ENCODE measurements at places on chromosomes 7 and 10.

DNA sequence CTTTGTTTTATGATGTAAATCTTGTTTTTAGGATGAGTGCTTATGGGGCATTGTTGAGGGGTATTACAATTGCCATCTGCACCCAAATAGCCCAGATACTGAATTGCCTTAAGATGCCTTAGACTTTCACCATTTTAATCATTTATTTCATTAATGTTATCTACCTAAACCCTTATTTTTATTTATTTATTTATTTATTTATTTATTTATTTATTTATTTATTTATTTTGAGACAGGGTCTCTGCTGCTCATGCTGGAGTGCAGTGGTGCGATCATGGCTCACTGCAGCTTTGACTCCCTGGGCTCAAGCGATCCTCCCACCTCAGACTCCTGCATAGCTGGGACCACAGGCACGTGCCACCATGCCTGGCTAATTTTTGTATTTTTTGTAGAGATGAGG is 560.2 kb downstream of the SUGCT start:
- no peak for DNase-seq

DNA sequence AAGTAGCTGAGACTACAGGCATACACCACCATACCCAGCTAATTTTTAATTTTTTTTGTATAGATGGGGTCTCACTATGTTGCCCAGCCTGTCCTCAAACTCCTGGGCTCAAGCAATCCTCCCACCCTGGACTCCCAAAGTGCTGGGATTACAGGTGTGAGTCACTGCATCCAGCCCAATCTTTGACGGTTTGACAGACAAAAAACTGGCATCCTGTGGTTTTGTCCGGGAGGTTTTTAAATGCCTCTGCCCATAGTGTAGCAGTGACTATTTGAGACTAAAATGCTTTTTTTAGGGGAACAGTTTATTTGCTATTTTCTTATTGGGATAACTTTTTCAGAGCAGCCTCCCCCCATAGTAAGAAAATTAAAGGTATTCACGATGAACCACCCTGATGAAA is 523.7 kb upstream of the GALNT17 start:
- no peak for DNase-seq

DNA sequence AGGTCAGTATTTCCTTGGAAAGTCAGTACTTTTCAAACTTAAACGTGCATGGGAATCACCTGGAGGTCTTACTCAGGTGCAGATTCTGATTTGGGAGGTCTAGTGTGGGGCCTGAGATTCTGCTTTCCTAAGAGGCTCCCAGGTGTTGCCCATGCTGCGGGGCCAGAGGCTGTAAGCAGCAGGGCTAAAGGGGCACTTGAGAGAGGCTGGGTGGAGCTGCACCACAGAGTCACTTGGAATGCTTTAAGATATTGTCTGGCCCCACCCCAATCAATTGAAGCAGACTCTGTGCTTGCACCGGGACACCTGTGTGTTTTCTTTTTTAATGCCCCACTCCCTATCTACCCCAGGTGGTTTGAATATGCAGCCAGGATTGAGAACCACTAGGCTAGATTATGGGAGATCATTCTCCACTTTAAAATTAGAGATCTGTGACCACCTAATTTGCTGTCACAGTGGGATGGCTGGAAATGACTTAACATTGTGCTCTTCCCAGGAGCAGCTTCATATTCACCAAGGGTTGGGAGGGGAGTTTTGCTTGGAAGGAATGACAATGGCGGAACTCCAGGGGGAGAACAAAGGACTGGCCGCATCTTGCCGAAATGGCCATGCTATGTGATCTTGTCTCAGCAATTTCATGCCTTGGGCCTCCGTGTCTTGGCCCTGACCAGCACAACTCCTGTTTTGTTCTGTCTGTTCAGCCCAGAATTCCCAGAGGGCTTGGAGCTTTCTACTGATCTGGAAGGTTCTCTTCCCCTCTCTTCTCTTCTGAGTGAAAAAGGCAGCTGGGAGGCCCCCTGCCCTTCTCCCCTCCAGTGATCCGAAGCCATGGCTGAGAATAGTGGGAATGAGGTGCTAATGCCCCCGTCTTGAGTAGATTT is 80.2 kb downstream of the FAM241B start:
- no peak for DNase-seq

DNA sequence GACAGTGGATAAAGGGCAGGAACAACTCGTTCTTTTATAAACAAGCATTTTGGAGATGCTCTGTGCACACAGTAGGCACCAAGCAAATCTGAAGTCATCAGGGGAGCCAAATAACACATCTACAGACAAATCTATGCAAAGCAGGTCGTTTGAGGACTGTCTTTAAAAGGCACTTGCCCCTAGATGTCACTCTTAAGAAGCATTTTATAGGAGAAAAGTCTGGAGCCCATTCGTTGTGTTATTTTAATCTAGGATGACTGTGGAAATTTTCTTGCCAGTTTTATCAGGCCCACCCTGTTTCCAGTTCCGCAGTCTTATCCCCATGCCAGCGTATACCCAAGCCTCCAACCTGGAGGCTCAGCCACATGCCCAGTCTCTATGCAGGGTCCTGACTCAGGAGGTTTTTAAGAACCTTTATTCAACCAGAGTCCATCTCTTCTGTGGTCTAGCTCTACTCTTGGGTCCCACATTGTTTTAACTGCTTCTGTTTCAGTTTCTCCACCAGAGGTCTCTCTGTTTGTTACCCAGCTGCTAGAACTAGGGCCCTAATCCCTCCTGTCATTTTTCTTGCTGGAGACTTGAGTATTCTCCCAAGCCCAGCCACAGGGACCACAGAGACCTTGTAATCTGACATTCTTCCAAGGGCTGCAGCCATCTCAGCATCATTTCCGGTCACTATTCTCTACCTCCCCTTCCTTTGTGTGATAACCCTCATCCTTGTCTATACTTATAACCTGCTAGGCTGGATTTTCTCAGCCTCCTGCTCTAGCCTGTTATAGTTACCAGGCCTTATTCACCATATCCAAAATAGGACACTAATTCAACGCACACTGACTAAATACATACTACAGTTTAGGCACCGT is 26.7 kb downstream of the PIK3CG start:
- DNase-seq, result no peak

DNA sequence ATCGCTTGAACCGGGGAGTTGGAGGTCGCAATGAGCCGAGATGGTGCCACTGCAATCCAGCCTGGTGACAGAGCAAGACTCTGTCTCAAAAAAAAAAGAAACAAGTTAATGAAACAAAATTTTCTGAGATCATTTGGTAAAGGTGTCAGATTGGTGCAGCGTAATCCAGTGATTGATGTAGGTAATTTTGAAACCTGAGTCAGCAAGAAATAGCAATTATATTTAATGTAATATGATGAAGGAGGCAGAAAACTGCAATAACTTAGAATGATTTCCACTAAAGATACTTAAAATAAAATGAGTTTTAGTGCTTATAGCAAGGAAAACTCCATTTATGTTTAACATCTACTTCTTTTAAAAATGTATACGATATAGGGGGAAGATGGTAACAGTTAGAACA is 1049.8 kb upstream of the C7orf33 start:
- DNase-seq, result no peak

DNA sequence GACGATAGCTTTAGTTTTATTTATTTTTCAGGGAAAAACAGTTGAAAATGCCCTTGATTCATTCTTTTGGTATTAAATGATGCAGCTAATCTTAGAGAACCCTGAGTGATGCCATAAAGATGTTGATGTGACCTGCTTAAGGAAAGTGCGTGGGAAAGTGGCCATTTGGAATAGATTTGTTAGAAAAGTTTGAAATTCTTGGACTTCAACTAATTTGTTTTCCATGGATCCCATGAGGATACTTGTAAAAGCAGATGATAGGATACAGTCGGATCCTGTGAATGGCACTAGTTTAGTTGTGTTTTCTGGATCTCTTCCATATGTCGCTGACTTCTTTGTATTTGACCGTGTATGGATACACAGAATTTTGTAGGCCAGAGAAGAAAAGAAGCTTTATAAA is 69.0 kb downstream of the SEPTIN7 start:
- no peak for DNase-seq

GRCh38 chr10:46251857-46252847 is 34.6 kb upstream of the ANTXRL start:
- DNase-seq, result no peak

DNA sequence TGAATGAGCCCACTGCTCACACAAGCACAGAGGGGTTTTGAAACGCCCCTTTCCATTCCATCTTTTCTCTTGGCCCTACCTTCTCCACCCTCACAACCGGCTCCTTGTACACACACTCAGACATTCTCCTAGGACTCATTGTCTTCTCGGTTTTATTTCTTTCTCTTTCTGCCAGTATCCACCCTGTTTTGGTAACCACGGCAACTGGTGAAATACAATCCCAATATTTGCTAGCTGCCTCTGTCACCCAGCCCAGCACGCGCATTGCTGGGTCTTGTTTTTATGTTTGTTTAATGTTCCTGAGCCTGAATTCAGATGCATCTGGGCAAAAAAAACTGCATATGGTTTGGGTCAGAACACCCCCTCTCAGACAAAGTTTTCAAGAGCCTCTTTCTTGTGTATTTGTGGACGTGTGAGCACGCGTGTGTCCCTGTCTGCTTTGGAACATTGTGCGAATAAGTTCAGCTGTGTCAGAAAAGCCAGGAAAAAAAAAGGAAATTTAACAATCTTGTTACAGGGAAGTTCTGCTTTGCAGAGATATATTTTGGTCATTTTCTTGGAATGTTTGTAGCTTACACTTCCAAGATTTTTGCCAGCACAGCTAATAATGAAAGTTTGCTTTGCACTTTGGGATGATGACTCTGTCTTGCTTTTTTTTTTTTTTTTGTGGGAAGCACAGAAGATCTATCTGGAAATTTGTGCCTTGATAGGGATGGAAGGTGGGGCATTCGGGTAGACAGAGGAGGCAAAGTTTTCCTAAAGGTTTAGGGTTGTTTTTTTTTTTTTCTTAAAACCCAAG is 225.9 kb downstream of the TRIL start:
- no peak for DNase-seq

DNA sequence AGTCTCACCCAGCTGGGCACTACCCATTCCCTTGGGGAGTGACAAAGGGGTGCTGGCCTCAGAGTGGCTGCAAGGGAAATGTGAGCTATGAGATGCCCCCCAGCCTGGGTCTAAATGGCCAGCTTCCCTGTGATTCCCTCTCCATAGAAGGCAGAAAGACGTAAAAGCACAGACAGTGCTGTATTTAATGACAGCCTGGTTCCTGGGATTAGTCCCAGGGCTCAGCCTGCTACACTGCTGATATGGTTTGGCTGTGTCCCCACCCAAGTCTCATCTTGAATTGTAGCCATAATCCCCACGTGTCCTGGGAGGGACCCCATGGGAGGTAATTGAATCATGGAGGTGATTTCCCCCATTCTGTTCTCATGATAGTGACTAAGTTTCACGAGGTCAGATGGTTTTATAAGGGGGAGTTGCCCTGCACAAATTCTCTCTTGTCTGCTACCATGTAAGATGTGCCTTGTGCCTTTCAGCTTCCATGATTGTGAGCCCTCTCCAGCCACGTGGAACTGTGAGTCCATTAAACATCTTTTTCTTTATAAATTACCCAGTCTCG is 23.9 kb upstream of the CALN1 start:
- no peak for DNase-seq

- no peak for DNase-seq
Measured at GRCh38 chr7:115227473-115228235, 305.8 kb downstream of the MDFIC start.

DNA sequence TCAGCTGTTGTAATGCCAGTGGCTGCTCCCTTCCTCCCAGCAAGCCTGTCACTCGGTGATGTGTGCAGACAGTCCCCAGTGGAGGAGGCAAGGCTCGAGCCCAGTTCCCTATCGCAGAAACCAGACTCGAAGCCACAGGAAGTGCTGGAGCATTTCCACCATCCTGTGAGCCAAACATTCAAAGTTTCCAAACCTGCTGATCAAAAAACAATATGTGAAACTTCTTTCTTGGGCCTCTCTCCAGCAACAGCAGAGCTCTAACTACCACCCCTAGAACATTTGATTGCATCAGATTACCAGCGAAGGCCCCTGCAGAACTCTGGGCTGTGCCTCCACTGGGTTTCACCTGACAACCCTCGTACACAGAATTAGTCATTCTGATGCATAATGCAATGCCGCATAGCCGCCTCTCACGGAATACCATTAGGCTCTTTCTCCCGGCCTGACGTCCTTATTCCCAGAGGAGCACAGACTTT is 94.0 kb downstream of the ELMO1 start:
- peak; percentile 23 for DNase-seq

- no peak for DNase-seq
Measured at GRCh38 chr10:90707657-90708056, 150.2 kb downstream of the HTR7 start.

DNA sequence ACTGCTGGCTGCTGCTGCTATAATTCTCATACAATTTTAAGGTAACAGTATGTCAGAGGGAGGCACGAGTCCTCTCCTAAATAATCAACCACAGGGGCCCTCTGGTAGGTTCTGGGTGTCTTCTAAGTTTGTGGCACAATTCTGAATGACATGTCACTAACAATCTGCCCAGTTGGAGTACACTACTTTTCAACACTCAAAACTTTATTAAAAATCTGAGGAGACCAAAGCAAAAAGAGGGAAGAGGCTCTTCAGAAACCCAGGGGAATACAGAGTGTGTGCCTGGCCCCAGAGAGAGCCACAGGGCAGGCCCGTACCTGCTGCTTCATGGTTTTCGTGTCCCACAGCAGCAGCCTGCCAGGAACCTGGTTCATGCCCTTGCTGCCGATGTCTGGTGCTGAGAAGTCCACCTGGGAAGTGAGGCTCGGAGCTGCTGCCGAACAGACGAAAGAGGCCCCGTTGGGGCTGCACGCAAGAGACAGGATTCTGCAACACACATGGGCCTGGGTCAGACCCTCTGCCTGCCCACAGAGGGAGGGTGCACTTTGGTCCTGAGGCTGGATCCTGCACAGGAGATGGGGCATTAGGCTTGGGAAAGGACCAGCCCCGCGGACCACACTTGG is 18.3 kb downstream of the WDR91 start:
- DNase-seq, result no peak

DNA sequence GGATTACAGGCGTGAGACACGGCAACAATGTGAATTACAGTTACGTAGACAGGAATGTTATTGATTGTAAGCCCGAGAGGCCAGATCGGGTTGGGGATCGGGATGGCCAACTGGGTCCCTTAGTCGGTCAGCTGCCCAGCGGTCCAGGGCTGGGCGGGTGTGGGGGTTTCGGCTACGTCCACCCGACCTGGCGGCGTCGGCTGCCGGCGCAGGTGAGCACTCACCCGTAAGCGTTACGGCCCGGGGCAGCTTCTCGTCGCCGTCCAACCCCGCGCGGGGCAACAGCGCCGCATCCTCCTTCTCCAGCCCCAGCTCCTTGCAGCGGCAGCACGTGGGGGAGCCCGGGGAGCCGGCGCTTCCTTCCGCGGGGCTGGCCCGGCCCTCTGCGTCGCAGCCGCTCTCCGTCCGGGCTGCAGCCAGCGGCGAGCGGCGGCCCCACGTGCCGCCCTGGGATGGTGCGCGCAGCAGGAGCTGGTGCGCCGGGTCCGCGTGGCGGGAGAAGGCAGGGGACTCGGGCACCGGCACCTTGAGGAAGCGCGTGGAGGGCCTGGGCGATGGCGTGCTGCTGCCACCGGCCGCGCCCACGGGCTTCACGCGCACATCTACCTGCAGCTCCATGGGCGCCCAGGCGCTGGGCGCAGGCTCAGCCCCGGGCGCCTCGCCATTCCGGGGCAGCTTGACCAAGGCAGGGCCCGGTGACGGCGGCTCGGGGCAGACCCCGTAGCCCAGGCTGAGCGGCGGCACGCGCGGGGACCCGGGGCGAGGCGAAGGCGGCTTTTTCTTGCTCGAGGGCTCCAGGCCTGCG is 609 bp downstream of the KLRG2 start:
- no peak for DNase-seq
